ENCODE measurements at places on chromosomes 16 and 17. TPM values are rescaled to one million over a fixed set of nuclear protein-coding genes. Genes with fewer than 3 reads are reported as not detected.

DNA sequence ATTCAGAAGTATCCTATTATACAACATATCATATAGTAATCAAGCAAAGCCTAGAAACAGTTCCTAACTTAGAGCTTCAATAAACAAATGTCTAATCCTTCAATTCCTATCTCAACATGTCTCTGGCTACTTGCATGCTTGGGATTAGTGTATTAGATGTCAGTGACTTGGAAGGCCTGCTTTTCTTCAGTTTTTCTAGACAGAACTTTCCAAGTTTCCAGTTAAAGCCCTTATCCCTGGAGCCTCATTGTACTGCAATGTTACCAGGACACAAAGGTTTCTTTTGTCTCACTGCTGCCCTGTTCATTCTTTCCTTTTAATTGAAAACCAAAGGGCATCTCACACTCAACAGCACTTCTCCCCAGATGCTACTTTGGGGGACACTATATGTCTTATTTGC, 16.5 kb downstream of the PSME3IP1 start:
- no peak for DNase-seq
- H3K27ac ChIP-seq: no peak overlapping the region
- H3K27me3 ChIP-seq: no peaks in the 10 kb centered on the region
- peaks cover 19% of the 10 kb centered on the region for H3K36me3 ChIP-seq

- no peak overlapping the region for H3K27ac ChIP-seq
- no peak overlapping the region for H3K4me3 ChIP-seq
- H3K4me1 ChIP-seq: no peaks in the 10 kb centered on the region
- H3K36me3 ChIP-seq: no peaks in the 10 kb centered on the region
- H3K27me3 ChIP-seq: no peaks in the 10 kb centered on the region
Observed at GRCh38 chr16:87297918-87298631, 19.1 kb downstream of the C16orf95 start.

DNA sequence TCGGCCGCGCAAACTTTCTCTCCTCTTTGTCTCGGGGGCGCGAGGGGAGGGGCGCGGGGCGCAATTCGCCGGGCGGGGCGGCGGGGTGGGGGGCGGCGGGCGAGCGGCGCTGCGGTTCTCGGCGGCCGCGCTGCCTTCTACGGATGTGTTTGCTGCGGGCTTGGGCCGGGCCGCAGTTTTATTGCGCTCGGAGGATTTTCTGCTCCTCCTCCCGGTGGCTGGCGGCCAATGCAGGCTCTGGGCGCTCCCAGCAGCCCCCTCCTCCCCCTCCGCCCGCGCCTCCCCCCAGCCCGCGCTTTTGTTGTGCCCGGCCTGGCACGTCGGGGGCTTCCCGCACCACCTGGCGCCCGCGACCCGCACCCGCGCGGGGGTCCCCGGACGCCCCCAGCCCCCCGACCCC, at the start of gene TIMP2:
TSS of gene TIMP2 (minus strand) at position 154 of the 400 bp plus-strand sequence. CDS start 299 bp downstream, outside the sequence.
- DNase-seq: peak; percentile 86
- no peaks in the 10 kb centered on the region for H3K27me3 ChIP-seq
- H3K4me1 ChIP-seq: peaks cover 17% of the 10 kb centered on the region

DNA sequence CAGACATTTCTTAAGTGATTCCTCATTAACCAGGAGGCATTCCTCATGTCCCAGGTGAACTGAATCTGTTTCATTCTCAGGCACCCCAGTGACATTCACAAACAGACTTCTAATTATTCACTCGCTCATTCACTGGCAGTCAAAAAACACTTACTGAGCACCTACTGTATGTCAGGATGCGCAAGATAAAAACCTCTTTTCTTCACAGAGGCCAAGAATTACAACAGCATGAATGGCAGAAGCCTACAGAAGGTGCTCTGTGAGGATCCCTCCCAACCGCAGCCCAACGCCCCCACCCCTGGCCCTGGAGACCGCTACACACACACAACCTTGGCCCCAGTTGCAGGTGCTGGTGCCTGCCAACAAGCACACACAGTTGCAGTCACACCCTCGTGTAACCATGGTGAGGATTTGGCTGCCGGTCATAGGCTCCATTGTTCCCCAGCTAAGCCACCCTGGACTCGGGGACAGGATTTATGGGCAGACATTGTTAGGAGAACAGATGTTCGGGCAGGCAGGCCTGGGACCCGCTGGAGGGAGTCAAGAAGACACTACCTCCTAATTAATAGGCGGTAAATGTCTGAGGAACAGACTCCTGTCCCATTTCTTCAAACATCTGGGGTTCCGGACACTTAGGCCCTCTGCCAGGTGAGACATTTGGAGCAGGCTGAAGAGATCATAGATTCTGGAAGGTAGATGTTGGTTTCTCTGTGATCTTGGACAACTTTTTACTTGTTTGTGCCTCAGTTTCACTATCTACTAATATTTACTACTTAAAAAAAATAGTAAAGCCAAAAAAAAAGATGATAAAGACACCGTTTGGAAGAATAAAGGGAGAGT, 43.2 kb downstream of the CUEDC1 start:
- DNase-seq: peak; percentile 95
- H3K36me3 ChIP-seq: no peaks in the 10 kb centered on the region
- peaks cover 20% of the 10 kb centered on the region for H3K4me1 ChIP-seq
- peak overlapping the region; percentile 62 for H3K27ac ChIP-seq

GRCh38 chr17:7046127-7046724, 2.3 kb upstream of the SLC16A11 start:
- H3K27ac ChIP-seq: peak overlapping the region; percentile 94
- H3K36me3 ChIP-seq: no peaks in the 10 kb centered on the region
- H3K4me1 ChIP-seq: peaks cover 33% of the 10 kb centered on the region

GRCh38 chr16:27355610-27356009, 41.8 kb downstream of the IL4R start:
- H3K27me3 ChIP-seq: no peaks in the 10 kb centered on the region
- no peaks in the 10 kb centered on the region for H3K4me1 ChIP-seq

- H3K27me3 ChIP-seq: no peaks in the 10 kb centered on the region
- DNase-seq: no peak
- peaks cover 8% of the 10 kb centered on the region for H3K4me1 ChIP-seq
Observed at GRCh38 chr17:60598001-60598736, 1.8 kb upstream of the PPM1D start.

- no peak overlapping the region for H3K4me3 ChIP-seq
- peaks cover 41% of the 10 kb centered on the region for H3K4me1 ChIP-seq
- H3K27me3 ChIP-seq: no peaks in the 10 kb centered on the region
- peak overlapping the region; percentile 21 for H3K27ac ChIP-seq
Observed at GRCh38 chr17:69874175-69874670, 200.8 kb upstream of the KCNJ16 start.

GRCh38 chr16:24815021-24815420, 30.7 kb upstream of the SLC5A11 start:
- H3K36me3 ChIP-seq: peaks cover 26% of the 10 kb centered on the region
- DNase-seq: no peak
- H3K27me3 ChIP-seq: no peaks in the 10 kb centered on the region
- no peak overlapping the region for H3K27ac ChIP-seq

- no peak overlapping the region for H3K4me3 ChIP-seq
- no peak overlapping the region for H3K27ac ChIP-seq
- H3K27me3 ChIP-seq: peaks cover 60% of the 10 kb centered on the region
- H3K4me1 ChIP-seq: 0 out of 2 replicates have a peak, but pooled peaks cover 4% of the 10 kb centered on the region
Observed at GRCh38 chr17:79574108-79574507, 36.7 kb downstream of the RBFOX3 start.

- H3K36me3 ChIP-seq: no peaks in the 10 kb centered on the region
- H3K27ac ChIP-seq: no peak overlapping the region
- no peak for DNase-seq
- H3K27me3 ChIP-seq: no peaks in the 10 kb centered on the region
Observed at GRCh38 chr16:85448557-85449190, 164.4 kb upstream of the GSE1 start.

TP53TG3C gene
- total RNA-seq: not detected

MYH3 gene
- 4.1 TPM for total RNA-seq

PYY gene
- not detected for total RNA-seq

TBX6 gene
- total RNA-seq: 1.1 TPM

ABCA3 gene
- total RNA-seq: 11.0 TPM

CA5A gene
- total RNA-seq: not detected

CLEC18A gene
- total RNA-seq: not detected

PRAC1 gene
- total RNA-seq: 33.5 TPM

All from PC-3 (cell line).